ENCODE measurements at places on chromosomes 1 and 21.

GRCh38 chr1:239947801-239948200 is 143.9 kb upstream of the FMN2 start:
- no peak for DNase-seq

DNA sequence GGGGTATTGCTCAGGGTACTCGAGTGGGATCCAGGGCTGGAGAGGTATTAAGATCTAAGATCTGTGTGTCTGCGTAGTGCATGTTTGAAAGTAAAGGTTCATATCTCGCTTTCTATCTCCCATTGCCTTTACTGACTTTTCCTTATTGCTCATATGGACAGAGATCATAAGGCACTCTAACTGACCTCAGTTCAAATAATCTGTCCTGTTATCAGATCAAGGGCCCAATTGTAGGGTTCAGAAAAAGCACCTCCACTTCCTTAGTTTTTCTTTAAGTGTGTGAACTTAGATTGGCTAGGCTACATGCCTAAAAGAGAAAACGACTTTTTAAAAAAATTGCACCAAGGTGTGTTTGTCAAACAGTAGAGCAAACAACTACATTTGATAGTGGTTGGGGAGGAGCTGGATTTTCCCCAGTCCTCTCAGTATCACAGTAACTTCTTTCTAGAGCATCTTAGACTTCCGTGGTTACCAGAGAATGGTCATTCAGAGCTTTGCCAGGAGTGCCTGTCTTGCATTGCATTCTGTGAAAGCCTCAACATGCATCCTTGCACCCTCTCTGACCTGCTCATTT is 57.6 kb downstream of the LMO4 start:
- no peak for DNase-seq

DNA sequence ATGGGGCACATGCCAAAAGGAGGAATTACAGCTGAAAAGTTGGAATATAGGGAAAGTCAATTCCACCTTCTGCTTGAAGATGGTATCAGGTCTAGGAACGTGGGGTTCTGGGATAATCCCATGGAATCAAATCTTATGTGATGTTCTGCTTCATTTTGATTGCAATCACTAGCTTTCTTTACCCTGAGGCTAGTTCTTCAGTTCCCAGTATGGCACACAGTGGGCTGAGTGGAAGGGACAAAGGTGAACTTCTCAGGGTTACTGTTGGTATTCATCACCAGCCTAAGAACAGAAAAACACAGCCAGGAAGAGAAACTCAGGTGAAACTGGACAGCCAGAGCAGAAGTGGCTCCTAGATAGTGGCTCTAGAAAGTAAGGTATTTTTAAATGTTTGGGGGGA is 117.8 kb downstream of the TNFSF18 start:
- no peak for DNase-seq

GRCh38 chr1:214990619-214991018 is 91.9 kb upstream of the KCNK2 start:
- no peak for DNase-seq

GRCh38 chr1:71843012-71843411 is 439.3 kb downstream of the NEGR1 start:
- no peak for DNase-seq

DNA sequence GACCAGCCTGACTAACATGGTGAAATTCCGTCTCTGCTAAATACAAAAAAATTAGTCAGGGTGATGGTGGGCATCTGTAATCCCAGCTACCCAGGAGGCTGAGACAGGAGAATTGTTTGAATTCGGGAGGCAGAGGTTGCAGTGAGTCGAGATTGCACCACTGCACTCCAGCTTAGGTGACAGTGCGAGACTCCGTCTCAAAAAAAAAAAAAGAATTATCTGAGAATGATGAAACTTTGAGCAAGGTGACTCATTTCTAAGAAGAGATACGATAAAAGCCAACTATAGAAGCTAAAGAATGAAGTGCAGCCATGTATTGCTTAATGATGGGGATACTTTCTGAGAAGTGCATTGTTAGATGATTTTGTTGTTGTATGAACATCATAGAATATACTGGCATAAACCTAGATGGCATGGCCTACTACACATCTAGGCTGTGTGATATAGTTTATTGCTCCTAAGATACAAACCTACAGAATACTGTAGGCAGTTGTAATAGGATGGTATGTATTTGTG is 64.7 kb downstream of the SNRPE start:
- DNase-seq = no peak

GRCh38 chr21:29650523-29651022 is 289.2 kb downstream of the GRIK1 start:
- no peak for DNase-seq

DNA sequence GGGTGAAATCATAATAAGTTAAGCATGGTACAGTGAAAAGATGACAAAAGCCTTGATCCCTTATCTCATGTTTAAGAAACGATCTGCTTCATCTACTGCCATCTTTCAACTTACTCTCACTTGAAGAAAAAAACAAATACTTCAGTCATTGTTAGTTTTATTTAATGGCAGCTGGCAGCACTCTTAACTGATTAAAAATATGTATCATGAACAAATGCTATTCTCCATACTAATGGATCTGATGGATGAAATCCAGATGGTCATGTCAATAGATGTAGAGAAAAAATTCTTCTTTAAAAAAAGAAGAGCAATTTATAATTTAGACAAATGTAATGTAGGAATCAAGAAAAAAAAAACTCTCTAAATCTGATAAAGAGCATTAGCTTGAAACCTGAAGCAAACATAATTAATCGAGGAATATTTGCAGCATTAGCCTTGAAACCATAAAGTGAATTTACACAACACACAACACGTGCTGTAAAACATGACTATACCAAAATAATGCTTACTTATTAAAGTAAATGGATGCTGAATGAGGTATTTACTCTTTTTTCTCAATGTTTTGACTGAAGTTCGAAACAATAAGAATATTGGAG is 579.0 kb upstream of the ADAMTS5 start:
- no peak for DNase-seq

- no peak for DNase-seq
Observed at GRCh38 chr1:212553676-212554075, 54.9 kb upstream of the ATF3 start.

DNA sequence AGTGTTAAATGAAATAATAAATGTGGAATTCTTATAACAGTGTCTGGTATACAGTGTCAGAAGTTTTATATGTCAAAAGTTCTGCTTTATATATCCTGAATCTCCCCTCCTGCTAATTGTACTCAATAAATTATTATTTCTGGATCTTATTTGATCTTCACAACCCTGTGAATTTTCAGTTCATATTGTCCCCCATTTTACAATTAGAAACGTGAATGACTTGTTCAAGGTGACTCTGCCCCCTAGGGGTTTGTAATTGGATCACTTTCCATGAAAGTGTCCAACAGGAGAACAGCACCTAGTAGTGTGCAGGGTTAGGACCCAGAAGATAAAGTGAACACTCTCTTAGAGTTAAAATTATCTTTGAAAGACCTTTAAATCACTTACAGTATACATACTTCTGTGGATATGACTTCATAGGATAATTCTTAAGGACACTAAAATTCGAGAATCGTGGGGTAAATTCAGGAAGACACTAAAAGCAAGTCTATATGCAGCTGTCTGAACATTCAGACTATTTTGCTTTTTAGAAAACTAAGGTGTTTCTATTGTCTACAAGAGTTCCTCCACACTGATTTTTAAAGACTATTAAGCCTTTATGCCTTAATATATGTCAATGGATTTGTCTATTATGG is 4.5 kb upstream of the DDR2 start:
- DNase-seq = no peak

GRCh38 chr1:231020816-231021215 is 19.2 kb downstream of the FAM89A start:
- DNase-seq = no peak

- no peak for DNase-seq
Observed at GRCh38 chr1:25120281-25120680, 112.0 kb downstream of the SYF2 start.

DNA sequence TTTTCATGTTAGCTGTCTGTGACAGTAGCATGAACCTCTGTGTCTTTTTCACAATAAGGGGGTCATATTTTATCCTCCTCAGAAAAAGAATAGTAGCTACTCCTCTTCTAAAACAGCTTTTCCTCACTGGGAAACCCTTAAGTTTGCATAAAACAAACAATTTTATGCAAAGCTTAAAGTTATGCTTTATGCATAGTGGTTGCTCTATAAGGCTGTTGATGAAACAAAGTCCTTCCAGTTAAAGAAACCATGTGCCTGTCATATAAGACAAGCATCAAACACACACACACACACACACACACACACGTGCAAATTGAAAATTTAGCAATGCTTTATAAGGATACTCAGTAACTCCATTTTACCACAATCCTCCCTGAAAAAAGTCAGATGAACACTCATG is 107.0 kb downstream of the CHD1L start:
- DNase-seq = no peak

- no peak for DNase-seq
Observed at GRCh38 chr1:92065042-92065441, 10.2 kb downstream of the SETSIP start.
